ENCODE measurements at places on chromosomes 5 and 9.

GRCh38 chr5:150542933-150543445 lies 35.1 kb downstream of the NDST1 start:
- DNase-seq: no peak

DNA sequence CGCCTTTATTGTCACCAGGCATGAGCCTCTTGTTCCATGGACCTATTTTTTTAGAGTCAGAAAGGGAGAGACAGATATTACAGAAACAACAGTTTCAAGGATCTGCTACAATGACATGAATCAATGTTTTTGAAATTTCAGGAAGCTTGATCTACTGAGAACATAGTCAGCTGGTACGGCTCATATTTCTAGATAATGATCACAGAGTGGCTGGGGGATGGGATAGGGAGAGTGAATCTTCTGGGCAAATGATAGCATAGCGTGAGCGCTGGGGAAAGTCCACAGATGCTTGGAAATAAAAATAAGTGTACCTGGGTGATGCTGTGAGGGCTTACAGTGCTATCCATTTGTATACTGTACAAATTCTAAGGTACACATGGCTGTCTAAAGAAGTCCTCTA lies 340.4 kb downstream of the EBF1 start:
- DNase-seq: no peak

DNA sequence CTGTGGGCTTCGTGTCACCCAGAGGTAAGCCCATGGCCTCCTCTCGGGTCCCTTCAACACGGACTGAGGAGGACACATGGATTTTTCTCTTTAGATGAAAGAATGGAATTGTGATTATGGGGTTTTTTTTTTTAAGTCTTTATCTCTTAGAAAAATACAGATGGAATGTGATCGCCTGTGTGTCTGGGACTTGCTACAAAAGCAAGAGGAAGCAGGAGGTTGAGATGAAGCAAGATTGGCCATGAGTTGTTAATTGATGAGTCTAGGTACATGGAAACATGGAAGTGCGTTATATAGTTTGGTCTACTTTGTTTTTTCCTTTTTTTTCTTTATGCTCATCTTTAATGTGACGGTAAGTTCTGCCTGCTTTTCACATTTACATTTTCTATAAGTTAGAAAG lies 14.6 kb downstream of the USP20 start:
- DNase-seq: no peak

DNA sequence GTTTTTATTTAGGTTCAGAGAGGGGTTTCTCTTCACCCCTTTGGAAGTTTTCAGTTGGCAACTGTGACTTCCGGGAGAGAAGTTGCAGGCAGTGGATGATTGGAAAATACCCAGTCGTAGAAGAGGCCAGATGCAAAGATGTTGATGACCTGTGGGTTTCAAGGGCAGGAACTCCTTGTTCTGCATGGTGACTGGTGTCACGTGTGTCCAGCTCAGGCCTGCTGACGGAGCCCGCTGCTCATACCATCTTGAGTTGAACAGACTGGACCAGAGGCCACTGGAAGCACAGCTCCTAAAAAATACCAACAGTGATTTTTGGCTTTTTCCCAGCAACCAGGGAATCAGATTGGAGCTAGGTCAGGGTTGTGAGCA lies 243.9 kb upstream of the KLF4 start:
- no peak for DNase-seq

DNA sequence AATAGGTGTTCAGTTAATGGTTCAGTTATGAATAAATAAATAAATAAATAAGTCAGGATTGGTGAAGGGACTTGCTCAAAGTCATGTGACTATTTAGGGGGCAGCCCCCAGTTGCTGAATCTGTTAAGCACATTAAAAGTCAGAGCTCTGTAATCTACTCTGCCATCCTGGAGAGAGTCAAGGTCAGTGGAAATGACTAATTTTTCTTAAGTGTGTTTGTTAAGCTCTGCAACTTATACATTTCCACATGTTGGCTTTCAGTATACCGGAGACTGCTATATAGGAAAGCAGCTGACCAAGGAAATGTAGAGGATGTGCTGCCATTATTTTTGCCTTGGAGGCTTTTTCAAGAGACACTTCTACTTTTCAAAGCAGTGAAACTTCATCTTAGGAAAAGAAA lies 57.9 kb downstream of the KIAA1958 start:
- no peak for DNase-seq

DNA sequence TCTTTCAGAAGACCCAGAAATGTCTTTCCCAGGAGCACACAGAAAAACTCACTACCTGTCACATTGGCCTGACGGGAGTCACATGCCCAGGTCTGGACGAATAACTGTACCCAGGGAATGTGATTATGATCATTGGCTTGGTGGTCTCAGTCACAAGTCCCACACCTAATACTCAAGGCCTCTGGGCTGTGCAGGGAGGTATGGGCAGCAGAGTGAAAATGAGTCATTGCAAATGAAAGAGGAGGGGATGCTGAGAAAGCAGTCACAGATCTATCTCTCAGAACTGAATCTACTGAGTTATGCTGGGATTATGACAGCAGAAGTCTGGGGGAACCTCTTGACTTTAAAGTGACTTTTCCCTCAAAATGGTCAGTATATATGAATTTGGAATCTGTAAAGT lies 36.9 kb downstream of the SGCD start:
- no peak for DNase-seq

DNA sequence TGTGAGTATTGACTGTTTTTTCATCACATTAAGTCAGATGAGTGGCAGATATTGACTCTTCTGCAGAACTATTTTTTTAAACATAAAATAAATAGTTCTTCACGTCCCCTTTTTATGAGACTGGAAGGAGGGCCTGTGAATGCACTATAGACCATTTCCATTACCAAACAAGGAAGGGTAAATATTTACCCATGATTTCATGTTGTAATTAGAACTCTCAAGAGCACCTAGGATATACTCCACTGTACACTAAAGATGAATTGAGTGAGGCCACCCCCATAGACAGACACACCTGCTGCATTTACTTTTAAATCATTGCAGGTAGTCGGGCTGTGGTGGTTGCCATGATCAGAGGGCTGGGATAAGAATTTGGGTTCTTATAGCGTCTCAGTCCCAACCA lies 22.6 kb downstream of the SLC36A1 start:
- DNase-seq: no peak

DNA sequence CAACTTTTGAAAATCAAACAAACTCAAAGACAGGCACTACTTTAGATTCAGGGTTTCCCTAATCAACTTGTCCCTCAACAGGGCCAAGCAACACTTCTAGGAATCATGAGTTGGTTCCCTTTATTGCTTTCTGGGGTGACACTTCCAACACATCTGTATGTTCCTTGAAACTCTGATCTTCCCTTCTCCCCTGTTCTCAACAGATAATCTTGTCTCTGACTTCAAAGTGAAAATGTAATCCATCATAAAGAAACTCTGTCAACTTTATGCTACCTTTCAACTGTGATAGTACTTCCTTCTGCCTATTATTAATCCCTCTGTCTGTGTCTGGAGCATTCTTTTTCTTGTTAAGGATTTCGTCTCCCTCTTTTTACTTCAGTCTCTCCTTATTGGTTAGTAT lies 250.1 kb upstream of the MEF2C start:
- no peak for DNase-seq

DNA sequence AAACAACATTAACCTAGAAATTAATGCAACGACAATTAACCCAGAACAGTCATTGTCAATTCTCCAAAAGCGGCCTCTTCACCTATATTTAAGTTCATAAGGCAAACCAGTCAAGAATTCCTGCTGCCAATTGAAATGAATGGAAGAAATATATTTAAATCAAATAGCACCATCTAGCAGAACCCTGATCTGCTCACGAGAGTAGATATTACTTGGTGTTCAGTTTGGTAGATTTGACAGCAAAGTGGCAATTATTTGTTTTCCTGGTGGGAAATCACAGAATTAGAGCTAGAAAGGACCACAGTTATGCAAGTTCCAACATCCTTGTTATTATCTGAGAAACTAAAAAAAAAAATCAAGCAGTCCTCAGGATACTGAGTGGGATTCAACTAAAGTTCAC lies 2.3 kb downstream of the SSBP2 start:
- no peak for DNase-seq

DNA sequence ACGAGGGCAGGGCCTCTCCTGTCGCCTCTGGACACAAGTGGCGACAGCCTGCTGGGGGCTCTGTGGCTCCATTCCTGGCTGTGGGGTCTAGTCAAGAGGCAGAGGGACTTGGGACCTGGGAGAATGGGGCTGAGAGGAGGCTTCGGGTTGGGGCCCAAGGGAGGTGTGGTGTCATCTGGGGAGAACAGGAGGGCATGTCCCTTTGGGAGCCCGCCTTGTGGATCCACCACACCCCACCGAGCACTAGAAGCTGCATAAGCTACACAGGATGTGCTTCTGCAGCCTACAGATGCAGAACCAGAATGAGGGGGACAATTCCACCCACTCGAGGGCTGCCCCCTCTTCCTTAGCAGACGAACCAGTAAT lies 3.9 kb upstream of the MAN1B1 start:
- no peak for DNase-seq

DNA sequence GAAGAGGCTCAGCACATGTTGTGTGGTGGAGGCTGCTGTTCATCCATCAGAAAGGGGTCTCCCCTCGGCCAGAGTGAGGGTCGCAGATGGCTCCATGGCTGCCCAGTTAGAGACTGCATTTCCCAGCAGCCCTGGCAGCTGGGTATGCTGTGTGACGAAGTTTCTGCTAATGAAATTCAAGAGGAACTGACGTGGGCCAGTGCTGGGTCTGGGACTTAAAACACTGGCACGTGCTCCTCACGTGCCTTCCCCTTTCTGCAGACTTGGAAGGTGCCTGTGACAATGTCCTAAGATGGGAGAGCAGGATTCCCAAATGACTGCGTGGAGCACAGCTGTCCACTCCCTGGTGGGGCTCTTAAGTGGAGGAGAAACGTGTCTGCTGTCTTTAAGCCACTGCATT lies 114.5 kb upstream of the RAPGEF1 start:
- DNase-seq: no peak

- no peak for DNase-seq
Observed at GRCh38 chr9:135370411-135371375, 108.9 kb upstream of the PPP1R26 start.

DNA sequence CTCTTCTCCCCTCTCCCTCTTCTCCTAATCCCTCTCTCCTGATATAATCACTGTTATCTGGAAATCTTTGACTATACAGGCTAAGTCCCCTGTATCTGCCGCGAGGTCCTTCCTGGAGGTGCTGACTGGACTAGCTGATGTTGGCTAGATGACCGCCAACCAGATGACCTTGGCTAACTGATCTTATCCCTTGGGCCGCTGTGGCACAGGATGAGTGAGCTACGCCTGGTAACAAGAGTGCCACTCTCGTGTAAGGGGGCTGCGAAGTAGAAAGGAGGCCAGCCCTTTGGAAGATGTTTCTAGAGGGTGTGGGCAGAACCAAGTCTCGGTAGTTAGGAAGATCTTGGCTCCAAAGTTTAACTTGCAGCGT lies 345 bp upstream of the PRRC1 start:
- DNase-seq: no peak

DNA sequence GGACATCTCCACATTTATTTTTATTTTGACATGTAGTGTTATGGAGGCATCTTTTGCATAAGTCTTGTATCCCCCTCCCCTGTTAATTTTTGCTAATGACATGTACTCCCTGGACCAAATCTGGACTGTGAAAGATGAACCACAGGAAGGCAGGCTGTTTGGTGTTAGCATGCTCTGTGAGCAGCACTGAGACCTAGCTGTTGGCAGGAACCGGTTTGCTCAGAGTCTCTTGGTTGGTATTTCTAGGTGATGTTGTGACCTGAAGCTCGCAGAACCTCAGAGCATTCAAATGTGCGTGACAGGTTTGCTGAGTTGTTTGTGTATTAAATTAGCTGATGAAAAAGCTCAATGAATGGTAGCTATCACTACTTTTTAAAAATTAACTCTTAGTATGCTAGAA lies 53.6 kb upstream of the PHF2 start:
- DNase-seq: no peak

GRCh38 chr9:120830151-120830550 lies 12.6 kb downstream of the PSMD5 start:
- DNase-seq: no peak

DNA sequence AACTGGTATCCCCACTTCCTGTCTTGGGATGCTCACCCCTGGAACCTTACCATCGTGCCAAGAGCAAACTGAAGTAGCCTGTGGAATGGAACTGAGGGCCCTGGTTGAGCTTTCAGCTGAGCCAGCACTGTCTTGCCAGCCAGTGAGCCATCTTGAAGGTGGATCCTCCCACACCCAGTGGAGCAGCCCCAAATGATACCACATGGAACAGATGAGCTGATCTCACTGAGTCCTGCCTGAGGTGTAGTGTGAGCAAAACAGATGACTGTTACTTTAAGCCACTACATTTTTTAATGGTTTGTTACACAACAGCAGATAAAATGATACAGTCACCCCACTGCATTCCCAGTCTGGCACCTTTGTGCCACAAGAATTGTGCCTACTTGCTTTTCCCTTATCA lies 2.2 kb upstream of the PCYOX1L start:
- no peak for DNase-seq

- DNase-seq: no peak
Observed at GRCh38 chr5:77877516-77878355, 101.6 kb upstream of the TBCA start.

- no peak for DNase-seq
Observed at GRCh38 chr5:111769541-111769940, 12.5 kb upstream of the NREP start.

- DNase-seq: no peak
Observed at GRCh38 chr5:38997591-38997990, 76.6 kb downstream of the RICTOR start.

- no peak for DNase-seq
Observed at GRCh38 chr5:67045816-67046740, 150.5 kb downstream of the CD180 start.

- DNase-seq: no peak
Observed at GRCh38 chr5:147017191-147017590, 138.6 kb upstream of the PPP2R2B start.

Measured in esophagus squamous epithelium (tissue), 5 donors.